Left renal cortex interstitium (tissue), 4 donors: ENCODE measurements at places on chromosomes 5 and 9. TPM values are rescaled to one million over a fixed set of nuclear protein-coding genes. Genes with fewer than 3 reads are reported as not detected.

MLANA gene
- polyA plus RNA-seq: 0.64 TPM

GDA gene
- 0.51 TPM for polyA plus RNA-seq

ITGA1 gene
- polyA plus RNA-seq: 44.7 TPM

SLC36A3 gene
- polyA plus RNA-seq: not detected

ADAMTS12 gene
- polyA plus RNA-seq: 16.7 TPM

FGFR4 gene
- 89.8 TPM for polyA plus RNA-seq

GRM6 gene
- 2.0 TPM for polyA plus RNA-seq

DRD1 gene
- 0.03 TPM for polyA plus RNA-seq

OTP gene
- polyA plus RNA-seq: not detected

C5orf22 gene
- 24.2 TPM for polyA plus RNA-seq

FAM200C gene
- 14.2 TPM for polyA plus RNA-seq

ADAMTS2 gene
- 15.9 TPM for polyA plus RNA-seq

DYNC2I2 gene
- polyA plus RNA-seq: 81.0 TPM

IFNB1 gene
- not detected for polyA plus RNA-seq

RMRP gene
- not detected for polyA plus RNA-seq

ZDHHC21 gene
- 19.5 TPM for polyA plus RNA-seq

DIRAS2 gene
- 4.6 TPM for polyA plus RNA-seq

PCDHA10 gene
- polyA plus RNA-seq: 0.57 TPM

GPX3 gene
- polyA plus RNA-seq: 929 TPM

ZNF484 gene
- polyA plus RNA-seq: 10.1 TPM

PTPN3 gene
- 51.6 TPM for polyA plus RNA-seq

CTSV gene
- polyA plus RNA-seq: 25.9 TPM

COL15A1 gene
- polyA plus RNA-seq: 33.2 TPM

HRH2 gene
- 2.5 TPM for polyA plus RNA-seq

KIF12 gene
- 223 TPM for polyA plus RNA-seq

PCDHGB4 gene
- 5.6 TPM for polyA plus RNA-seq

SURF1 gene
- polyA plus RNA-seq: 43.7 TPM

IGFBPL1 gene
- 2.1 TPM for polyA plus RNA-seq

SPINK1 gene
- polyA plus RNA-seq: 59.5 TPM

ORM1 gene
- not detected for polyA plus RNA-seq

DNAH5 gene
- 2.5 TPM for polyA plus RNA-seq

IRX2 gene
- polyA plus RNA-seq: 28.8 TPM

RANBP3L gene
- 10.5 TPM for polyA plus RNA-seq

PCDHA9 gene
- 0.12 TPM for polyA plus RNA-seq

CCL27 gene
- not detected for polyA plus RNA-seq

NPDC1 gene
- 46.8 TPM for polyA plus RNA-seq

TMEM215 gene
- polyA plus RNA-seq: 0.20 TPM

BSPRY gene
- polyA plus RNA-seq: 9.3 TPM

SPINK7 gene
- polyA plus RNA-seq: not detected

CBY3 gene
- 1.1 TPM for polyA plus RNA-seq

CNTFR gene
- 59.9 TPM for polyA plus RNA-seq

ADRA1B gene
- 2.7 TPM for polyA plus RNA-seq

MYOZ3 gene
- 4.4 TPM for polyA plus RNA-seq

DOK3 gene
- 6.3 TPM for polyA plus RNA-seq

DBH gene
- polyA plus RNA-seq: 0.94 TPM

F12 gene
- polyA plus RNA-seq: 16.2 TPM

AK8 gene
- 3.7 TPM for polyA plus RNA-seq

UQCRQ gene
- 191 TPM for polyA plus RNA-seq

HBEGF gene
- 9.3 TPM for polyA plus RNA-seq

NPR3 gene
- polyA plus RNA-seq: 17.5 TPM

LRRC26 gene
- polyA plus RNA-seq: 0.17 TPM

LHX2 gene
- 0.29 TPM for polyA plus RNA-seq

IFT74 gene
- 38.4 TPM for polyA plus RNA-seq
